ENCODE measurements at places on chromosomes 4 and X.
A peak's percentile ranks its signal among the peaks of the same experiment; 100 is the strongest.

GRCh38 chrX:134990475-134990800 lies 353 bp upstream of the SMIM10 start:
- no peak for DNase-seq

- DNase-seq, result no peak
These were observed 1056.0 kb downstream of the STIM2 start for GRCh38 chr4:27916452-27917184.

DNA sequence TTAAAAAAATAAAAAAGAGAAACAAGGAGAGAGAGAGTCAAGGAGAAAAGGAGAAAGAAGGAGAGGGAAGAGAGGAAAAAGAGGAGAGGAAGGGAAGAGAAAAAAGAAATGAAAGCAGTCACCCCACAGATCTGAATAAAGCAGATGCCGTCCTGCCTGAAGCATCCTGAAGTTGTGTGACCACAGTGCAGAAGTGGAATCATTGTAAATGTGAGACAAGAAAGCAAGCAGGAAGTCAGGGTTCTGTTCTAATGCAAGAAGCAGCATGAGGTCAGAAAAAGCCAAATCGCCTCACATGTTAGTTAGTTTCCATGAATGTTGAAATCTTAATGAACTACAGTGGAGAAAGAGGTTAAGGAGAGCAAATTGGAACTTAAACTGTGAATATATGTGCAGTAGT lies 692.5 kb downstream of the CENPC start:
- no peak for DNase-seq

DNA sequence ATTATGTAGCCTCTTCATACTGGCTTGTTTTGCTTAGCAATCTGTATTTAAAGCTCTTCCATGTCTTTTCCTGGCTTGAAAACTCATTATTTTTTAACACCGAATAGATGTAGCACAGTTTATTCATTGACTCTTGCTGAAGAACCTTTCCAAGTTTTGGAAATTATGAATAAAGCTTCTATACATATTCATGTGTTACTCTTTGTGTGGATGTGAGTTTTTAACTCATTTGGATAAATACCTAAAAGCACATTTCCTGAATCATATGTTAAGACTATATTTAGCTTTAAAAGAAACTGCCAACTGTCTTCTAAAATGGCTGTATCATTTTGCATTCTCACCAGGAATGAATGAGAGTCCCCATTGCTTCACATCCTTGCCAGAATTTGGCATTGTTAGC lies 2061.7 kb upstream of the AGA start:
- no peak for DNase-seq

DNA sequence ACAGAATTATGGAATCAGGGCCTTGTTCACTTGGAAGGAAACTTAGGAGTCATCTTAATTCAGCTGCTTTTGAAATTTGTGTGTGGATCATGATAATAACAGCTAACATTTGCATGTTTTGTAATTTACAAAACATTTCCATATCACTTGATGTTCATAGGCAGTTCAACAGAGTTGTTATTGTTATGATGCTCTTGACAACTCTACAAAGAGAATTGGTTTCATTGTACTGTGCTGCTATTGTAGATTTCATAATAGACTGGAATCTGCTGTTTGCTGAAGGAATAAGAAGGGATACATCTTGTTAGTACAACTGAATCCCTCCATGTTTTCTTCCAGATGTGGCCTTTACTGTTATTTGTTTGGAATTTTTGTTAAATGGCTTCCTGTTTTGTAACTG lies 83.5 kb downstream of the CNKSR2 start:
- no peak for DNase-seq

DNA sequence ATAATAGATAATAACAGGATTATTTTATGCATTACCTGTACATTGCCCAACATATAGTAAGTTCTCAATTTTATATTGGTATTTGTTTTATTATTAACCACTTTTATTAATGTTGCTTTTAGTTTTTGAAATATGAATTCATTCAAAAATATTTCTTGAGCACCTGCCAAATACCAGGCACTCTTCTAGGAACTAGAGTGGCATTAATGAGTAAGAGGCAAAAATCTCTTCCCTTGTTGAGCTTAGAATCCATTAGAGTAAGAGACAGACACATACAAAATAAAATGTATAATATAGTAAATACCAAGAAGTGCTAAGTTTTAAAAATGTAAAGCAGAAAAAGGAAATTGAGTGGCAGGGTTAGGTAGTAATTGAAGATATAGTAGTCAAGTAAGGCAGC lies 45.8 kb downstream of the TET2 start:
- DNase-seq, result no peak

DNA sequence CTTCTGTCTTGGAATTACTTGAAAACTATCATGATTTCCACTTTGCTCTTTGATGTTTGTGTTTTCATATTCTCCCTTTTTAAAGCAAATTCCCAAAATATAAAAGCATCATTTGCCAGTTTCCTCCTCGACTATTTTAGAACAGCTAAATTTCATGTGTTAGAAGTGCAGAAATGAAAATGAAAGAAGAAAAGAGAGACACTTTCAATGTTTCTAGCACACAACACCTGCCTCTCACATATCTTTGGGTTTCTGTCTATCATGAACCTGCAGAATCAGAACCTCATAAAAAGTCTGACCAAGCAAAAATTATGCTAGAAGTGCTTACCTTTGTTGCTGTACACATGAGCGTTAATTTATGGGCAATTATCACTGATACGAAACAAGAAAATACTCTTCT lies 1.9 kb upstream of the NEUROG2 start:
- no peak for DNase-seq

- DNase-seq, result no peak
These were observed 125.4 kb downstream of the RASL11B start for GRCh38 chr4:52987392-52988056.

DNA sequence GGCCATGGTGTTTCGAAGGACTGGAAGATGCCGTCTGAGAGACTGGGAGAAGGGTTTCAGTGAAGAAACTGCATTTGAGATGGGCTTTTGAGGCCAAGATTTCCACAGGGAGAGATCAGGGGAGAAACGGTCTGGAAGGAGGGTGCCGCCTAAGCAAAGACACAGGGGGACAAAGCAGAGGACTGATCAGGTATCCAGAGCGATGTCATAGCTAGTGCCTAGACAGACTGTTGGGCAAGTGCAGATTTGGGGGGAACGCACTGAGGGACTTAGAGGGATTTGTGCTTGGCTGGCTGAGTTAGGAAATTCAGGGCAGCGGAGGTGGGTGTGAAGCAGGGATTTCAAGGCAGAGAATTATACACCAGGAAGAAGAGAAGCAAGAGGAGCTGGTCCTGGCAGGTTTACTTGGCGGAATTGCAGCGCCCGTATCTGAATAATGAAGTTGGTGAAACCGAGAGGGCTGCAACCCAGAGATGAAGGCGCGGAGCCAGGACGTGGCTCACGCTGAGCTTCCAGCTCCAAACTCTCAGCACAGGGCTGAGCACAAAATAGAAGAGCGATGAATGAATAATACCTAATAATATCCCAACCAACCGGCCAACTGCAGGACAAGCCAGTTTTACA lies 106.9 kb downstream of the MAML3 start:
- no peak for DNase-seq

GRCh38 chrX:112643721-112644120 lies 36.0 kb downstream of the LHFPL1 start:
- DNase-seq, result no peak

- DNase-seq, result no peak
These were observed 2185.9 kb upstream of the TENM3 start for GRCh38 chr4:180057299-180057721.

- no peak for DNase-seq
These were observed 60.7 kb upstream of the MXRA5 start for GRCh38 chrX:3407121-3407520.

DNA sequence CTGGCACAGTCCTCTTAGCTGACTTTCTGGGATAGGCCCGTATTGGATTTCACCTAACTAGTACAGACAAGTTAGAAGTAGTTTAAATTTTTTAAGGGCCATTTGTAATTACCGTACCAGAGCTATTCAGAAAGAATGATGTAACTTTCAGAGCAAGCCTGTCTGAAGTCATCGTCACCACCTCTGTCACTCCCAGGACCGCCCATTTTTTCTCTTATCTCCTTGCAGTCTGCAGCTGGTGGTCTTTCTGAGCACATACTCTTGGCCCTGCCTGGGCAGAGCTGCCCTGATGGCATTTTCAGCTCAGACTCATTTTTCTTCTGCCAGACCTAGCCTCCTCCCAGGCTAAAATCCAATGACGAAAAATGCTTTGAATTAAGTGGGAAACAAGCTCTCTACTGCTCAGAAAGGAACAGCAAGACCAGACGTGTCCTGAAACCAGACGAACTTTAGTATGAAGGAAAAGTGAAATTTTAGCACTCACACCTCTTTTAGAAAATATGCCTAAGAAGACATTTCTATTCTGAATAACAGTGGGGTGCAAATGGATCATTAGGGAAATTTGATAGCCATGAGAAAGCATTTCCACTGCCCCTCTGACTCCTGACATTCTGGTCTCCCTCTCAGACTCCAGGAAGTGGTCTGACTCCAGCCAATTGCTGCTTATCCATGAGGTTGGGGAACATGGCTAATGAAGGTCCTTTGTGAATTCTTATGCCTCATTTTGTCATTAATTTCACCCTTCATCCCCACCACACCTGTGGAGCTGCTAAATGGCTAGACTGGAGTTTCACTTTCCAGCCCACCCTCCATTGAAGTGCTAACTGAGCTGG lies 162.4 kb upstream of the GYPA start:
- DNase-seq, result no peak

DNA sequence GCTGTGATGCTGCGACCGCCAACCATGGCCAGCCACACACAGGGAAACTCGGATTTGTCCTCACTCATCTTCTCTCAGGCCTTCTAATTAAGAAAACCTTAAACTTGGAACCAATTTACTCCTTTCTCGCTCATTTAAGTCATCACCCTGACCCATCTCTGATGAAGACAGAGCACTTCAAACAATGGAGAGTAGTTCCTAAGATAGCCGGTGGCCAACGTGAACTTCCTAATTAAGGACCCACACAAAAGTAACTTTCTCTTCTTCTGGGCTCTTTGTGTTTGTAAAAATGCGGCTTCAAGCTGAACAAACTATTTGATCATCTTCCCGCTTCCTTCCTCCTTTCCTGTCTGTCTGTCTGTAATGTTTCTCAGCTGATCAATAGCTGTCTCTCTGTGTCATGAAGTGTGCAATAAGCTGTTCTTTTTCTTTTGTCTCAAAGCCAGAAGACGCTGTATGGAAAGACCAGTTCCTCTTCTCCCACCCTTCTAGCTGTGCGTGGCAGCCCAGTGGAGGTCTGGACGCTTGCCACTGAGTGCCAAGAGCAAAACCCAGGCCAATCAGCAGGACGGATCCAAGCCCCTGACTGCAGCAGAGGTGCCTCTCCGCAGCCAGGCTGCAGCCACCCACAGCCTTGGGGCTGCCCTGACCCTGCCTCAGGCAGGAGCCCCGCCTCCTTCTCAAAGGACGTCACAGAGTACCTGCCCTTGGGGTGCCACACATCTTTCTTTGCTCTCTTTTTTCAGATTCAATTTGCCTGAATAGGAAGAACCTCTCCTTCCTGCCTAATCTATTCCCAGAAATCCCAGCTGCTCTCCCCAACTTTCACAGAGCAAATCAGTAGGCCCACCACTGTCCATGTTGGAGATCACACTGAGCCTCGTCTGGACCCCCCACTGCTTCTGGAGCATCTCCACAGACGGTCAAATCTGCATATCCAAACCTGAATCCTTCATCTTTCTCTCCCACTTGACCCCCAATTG lies 59.3 kb downstream of the MAML3 start:
- DNase-seq, result no peak

GRCh38 chr4:166257891-166258290 lies 384.9 kb downstream of the TLL1 start:
- DNase-seq, result no peak

- no peak for DNase-seq
These were observed 99.7 kb downstream of the NPNT start for GRCh38 chr4:105994841-105995501.

DNA sequence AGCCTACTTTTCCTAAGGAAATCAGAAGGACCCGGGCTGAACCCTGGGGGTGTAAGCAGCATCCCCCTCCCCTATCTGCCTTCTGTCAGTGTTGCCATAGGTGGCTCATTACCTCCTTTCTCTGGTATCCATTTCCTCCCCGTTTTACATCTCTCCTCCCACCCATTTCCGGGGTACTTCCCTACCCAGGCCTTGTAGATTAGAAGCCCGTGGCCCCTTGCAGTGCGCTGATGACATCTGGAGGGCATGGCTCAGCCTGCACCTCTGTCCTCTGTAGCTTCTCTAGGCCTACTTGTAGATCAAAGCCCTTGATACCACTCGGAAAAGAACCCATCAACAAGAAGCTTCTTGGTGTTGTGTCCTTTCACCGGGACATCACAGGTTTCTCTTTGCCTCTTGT lies 71.8 kb downstream of the NBDY start:
- DNase-seq, result peak; percentile 49

GRCh38 chrX:372856-373640 lies 13.7 kb downstream of the PPP2R3B start:
- no peak for DNase-seq

DNA sequence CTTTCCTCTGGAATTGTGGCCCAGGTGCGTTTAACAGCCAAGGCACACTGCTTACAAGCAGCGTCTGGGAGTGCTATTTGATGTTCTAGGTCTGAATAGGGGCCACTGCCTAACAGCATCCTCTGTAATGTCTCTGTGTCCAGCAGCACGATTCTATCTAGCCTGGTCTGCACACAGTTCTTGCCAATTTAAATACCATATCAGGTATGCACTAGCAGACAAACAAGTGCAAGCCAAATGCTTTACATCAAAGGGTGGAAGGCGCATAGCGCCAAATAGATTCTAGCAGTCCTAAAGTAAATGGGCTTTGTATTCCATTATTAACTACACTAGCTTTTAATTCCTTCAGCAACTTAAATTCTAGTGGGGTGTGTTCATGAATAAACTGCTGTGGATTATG lies 15.8 kb upstream of the UGDH start:
- DNase-seq, result no peak

- DNase-seq, result no peak
These were observed 230.6 kb downstream of the PTTG2 start for GRCh38 chr4:38190717-38191178.

GRCh38 chr4:58553679-58554078 lies 1443.5 kb upstream of the IGFBP7 start:
- DNase-seq, result no peak

GRCh38 chr4:137124278-137124932 lies 407.9 kb downstream of the PCDH18 start:
- DNase-seq, result no peak

DNA sequence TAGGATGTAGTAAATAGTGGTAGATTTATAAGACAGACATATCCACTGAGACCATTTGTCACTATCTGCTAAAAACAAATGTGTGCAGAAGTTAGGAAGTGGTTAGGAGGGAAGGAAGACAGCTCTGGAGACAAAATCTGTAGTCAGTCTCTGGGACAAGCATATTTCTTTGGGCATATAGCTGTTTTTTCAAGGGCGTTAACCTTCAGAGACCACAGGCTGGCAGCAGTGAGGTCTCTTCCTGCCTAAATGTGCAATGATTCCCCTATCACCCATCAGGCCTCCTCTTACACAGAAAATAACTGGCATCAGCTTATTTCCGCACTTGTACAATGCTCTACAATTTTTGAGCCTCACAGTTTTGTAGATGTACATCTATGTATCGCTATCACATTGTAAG lies 6.5 kb downstream of the TMEM150C start:
- no peak for DNase-seq

- no peak for DNase-seq
These were observed 54.8 kb downstream of the ADRA2C start for GRCh38 chr4:3820806-3821579.

- no peak for DNase-seq
These were observed 66.2 kb downstream of the MAGEA1 start for GRCh38 chrX:153245288-153245731.

Data from vagina (tissue), 2 donors.